CD8-positive, alpha-beta T cell (primary cell): ENCODE measurements at places on chromosomes 12 and 14.
A peak's percentile ranks its signal among the peaks of the same experiment; 100 is the strongest.

GRCh38 chr14:22807432-22808087, 7.7 kb downstream of the SLC7A7 start:
- DNase-seq, result no peak

DNA sequence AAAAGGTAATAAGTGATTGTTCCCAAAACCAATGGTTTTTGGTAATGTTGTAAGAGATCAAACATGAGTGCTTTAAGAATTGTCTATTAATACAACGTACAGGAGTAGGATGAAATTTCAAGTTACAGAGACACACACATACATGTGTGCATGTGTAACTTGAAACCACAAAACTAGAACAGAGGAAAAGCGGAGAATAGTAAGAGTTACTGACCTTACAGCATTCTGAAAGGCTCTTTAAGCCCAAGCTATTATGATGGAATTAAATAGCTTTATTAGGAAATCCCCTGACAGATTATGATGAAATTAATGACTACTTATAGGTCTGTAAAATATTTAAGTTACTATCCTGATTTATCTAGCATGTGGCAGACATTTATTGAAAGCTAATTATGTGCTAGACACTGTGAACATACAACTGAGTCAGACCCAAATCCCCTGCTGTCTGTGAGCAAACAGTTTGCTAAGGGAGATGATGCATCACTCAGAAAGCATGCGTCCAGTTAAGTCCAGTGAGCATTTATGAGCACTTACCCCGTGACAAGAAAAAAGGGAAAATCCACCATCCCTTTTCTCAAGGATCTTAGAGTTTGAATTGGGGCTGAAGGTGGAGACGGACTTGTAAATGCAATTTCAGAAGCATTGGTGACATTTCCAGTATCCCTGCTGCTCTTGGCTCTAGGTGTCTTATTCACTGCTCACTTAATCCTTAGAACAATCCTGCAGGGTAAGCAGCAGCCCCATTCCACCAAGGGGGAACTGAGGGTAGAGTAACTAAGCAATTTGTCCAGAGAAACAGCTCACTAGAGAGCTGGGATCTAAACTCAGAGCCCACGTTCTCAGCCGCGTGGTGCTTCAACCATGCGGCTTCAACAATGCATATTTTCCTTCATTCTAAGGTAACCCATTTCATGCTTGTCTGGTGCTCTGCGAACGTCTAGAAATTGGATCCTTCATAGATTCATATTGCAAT, 117.4 kb downstream of the EML1 start:
- no peak for DNase-seq

- DNase-seq, result peak; percentile 25
These were observed 286.7 kb downstream of the ZFP36L1 start for GRCh38 chr14:68506021-68506644.

- DNase-seq, result no peak
These were observed 29.2 kb upstream of the SEL1L start for GRCh38 chr14:81562818-81563217.

GRCh38 chr12:111174251-111174960, 194.5 kb downstream of the PHETA1 start:
- DNase-seq, result no peak

DNA sequence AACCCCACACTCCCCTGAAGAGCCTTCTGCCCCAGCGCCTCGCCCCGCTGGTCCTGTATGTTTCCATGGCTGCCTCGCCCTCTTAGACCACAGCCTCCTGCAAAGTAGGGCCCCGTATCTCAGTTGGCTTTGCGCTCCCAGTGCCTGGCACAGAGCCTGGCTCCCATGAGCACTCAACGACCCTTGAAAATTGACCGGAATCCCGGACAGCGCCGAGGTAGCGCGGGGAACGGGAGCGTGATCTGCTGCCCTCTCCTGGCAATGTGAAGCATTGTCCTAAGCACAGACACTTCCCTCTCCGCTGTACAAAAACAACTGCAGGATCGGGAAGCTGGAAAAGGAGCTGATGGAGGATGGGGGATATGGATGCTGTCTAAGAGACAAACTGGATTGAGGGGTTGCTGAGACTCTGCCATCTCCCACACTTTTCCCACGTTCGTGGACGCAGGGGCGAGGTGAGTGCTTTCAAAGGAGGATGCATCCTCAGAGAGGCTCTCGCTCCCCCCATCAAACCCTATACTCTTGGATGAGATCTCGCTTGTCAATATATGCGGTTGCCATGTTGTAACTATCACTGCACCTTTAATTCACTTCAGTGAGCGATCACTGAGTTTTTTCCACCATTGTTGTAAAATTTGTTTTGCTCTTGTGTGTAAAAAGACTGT, 10.7 kb upstream of the FKBP4 start:
- DNase-seq, result peak; percentile 68
